CD8-positive, alpha-beta memory T cell (primary cell): ENCODE measurements at places on chromosomes 6 and 20. TPM values are rescaled to one million over a fixed set of nuclear protein-coding genes. Genes with fewer than 3 reads are reported as not detected.

The SOD2 gene
- 85.0 TPM for polyA plus RNA-seq

The MYL9 gene
- not detected for polyA plus RNA-seq

The ATF6B gene
- polyA plus RNA-seq = 20.7 TPM

The TP53INP2 gene
- polyA plus RNA-seq = 1.1 TPM

The ADTRP gene
- polyA plus RNA-seq = not detected

The PIGU gene
- polyA plus RNA-seq = 33.0 TPM

The SH3BGRL2 gene
- 0.95 TPM for polyA plus RNA-seq

The COL10A1 gene
- polyA plus RNA-seq = not detected

The TBX18 gene
- polyA plus RNA-seq = not detected

The TTK gene
- 0.06 TPM for polyA plus RNA-seq

The SASH1 gene
- polyA plus RNA-seq = not detected

The WTAP gene
- 149 TPM for polyA plus RNA-seq

The VSTM2L gene
- not detected for polyA plus RNA-seq

The CST5 gene
- polyA plus RNA-seq = not detected

The FGD2 gene
- 0.53 TPM for polyA plus RNA-seq

The MCHR2 gene
- not detected for polyA plus RNA-seq

The KIAA1586 gene
- polyA plus RNA-seq = 8.1 TPM

The RBM12 gene
- 46.1 TPM for polyA plus RNA-seq

The PPIL1 gene
- 23.3 TPM for polyA plus RNA-seq

The CPXM1 gene
- polyA plus RNA-seq = not detected

The SPAG4 gene
- polyA plus RNA-seq = 1.1 TPM

The SCUBE3 gene
- 0.18 TPM for polyA plus RNA-seq

The KHDRBS2 gene
- not detected for polyA plus RNA-seq

The PAQR8 gene
- 17.9 TPM for polyA plus RNA-seq

The TFAP2D gene
- polyA plus RNA-seq = 0.16 TPM

The ANKRD66 gene
- polyA plus RNA-seq = not detected

The PTGIS gene
- polyA plus RNA-seq = 0.15 TPM

The SYCP2L gene
- polyA plus RNA-seq = not detected

The TGM3 gene
- not detected for polyA plus RNA-seq

The COL19A1 gene
- not detected for polyA plus RNA-seq

The VWA7 gene
- 2.5 TPM for polyA plus RNA-seq

The PREP gene
- polyA plus RNA-seq = 43.3 TPM

The SLC22A7 gene
- polyA plus RNA-seq = not detected

The TULP1 gene
- not detected for polyA plus RNA-seq

The POM121L2 gene
- polyA plus RNA-seq = not detected

The RALGAPA2 gene
- polyA plus RNA-seq = 7.4 TPM

The OXT gene
- 1.4 TPM for polyA plus RNA-seq

The FNDC1 gene
- not detected for polyA plus RNA-seq

The PDYN gene
- polyA plus RNA-seq = not detected
